ENCODE measurements at places on chromosomes 6 and 20. TPM values are rescaled to one million over a fixed set of nuclear protein-coding genes. Genes with fewer than 3 reads are reported as not detected.

The SAMD10 gene
- 5.9 TPM for total RNA-seq

The SNAP91 gene
- 1.3 TPM for total RNA-seq

The KHDRBS2 gene
- total RNA-seq: not detected

The ID1 gene
- 901 TPM for total RNA-seq

The COL20A1 gene
- total RNA-seq: not detected

The ATAT1 gene
- total RNA-seq: 2.7 TPM

The CLPSL2 gene
- not detected for total RNA-seq

The MYB gene
- total RNA-seq: under 0.01 TPM

The GRIK2 gene
- total RNA-seq: not detected

The HRH3 gene
- not detected for total RNA-seq

The SLC35D3 gene
- total RNA-seq: not detected

The NMBR gene
- total RNA-seq: not detected

The OVOL2 gene
- not detected for total RNA-seq

The ZSCAN12 gene
- total RNA-seq: 3.2 TPM

The TP53TG5 gene
- not detected for total RNA-seq

The CST5 gene
- total RNA-seq: not detected

The RAB44 gene
- total RNA-seq: under 0.01 TPM

The RBBP8NL gene
- not detected for total RNA-seq

The GPR31 gene
- not detected for total RNA-seq

The PCSK2 gene
- total RNA-seq: not detected

The CLVS2 gene
- not detected for total RNA-seq

The REPS1 gene
- total RNA-seq: 23.4 TPM

The RAET1E gene
- total RNA-seq: not detected

Data from dermis microvascular lymphatic vessel endothelial cell (primary cell).